Activated naive CD4-positive, alpha-beta T cell (primary cell): ENCODE measurements at places on chromosomes 3 and 15.

DNA sequence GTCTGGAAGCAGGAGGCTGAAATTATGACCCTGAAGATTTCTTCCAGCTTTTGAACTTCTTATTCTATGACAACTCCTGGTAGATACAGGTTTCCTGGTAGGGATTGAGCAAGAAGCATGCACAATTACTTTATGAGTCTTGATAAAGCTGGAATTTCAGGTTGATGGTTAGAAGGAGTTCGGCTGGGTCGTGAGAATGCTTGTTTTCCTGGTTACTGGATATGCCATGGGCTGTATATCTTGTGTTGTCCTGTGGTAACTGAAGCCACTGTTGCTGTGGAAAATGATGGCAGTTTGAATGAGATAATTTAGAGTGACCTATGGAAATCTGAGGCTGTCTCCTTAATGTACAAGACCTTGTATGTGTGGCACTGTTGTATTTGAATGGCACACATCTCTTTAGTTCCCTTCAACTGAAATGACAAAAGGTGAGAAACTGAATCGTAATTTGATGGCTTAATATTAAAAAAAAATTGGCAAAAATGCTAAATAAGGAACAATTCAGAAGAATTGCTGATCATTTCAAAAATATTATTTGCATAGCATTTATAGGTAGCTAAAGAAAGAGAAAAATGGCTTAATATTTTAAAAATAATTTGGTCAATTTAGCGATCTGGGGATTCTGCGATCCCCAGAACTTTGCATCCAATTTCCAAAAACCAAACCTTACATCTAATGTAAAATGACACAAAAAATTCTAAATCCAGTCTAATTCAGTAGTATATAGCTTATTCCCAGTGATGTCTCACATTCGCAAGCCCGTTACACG lies 1.1 kb upstream of the UBE2E1 start:
- no peak for DNase-seq

DNA sequence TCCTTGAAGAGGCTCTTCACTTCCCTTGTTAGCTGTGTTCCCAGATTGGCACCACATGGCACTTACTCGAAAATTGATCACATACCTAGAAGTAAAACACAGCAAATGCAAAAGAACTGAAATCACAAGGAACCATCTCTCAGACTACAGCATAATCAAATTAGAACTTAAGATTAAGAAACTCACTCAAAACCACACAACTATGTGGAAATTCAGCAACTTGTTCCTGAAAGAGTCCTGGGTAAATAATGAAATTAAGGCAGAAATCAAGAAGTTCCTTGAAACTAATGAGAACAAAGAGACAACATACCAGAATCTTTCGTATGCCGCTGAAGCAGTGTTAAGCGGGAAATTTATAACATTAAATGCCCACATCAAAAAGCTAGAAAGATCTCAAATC lies 566.3 kb upstream of the TGFBR2 start:
- DNase-seq = no peak

GRCh38 chr3:47013231-47013630 lies 33.8 kb downstream of the NBEAL2 start:
- no peak for DNase-seq

DNA sequence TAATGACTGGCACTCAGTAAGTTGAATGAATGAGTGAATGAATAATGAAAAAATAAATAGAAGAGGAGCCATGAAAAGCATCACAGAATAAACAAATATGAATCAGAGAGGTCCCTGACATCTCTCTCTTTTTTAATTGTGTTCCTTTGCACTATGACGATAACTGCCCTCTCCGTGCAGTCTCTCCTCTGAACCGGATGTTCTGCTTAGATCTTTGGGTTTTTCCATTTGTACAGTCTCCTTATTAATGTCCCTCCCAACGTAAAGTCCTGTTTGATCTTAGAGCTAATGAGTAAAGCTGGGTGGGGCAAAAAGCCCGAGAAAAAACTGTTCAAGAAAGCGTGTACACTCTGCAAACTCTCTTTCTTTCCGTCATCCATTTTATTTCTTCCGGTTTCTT lies 28.3 kb upstream of the BHLHE40 start:
- DNase-seq = no peak

- DNase-seq = no peak
These were observed 44.8 kb upstream of the TLE3 start for GRCh38 chr15:70142322-70143191.

DNA sequence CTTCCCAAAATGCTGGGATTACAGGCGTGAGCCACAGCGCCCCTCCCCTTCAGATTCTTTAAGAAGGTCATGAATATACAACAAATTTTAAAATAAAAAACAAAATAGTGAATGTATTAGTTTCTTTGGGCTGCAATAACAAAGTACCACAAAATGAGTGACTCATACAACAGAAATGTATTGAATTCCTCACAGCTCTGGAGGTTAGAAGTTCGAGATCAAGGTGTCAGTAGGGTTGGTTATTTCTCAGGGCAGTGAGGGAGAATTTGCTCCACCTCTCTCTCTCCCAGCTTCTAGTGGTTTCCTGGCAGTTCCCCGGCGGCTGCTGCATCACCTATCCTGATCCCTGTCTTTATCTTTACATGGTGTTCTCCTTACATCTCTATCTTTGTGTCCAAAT lies 804.0 kb downstream of the ROBO1 start:
- DNase-seq = no peak

GRCh38 chr15:47292638-47293190 lies 424.6 kb upstream of the SEMA6D start:
- no peak for DNase-seq

DNA sequence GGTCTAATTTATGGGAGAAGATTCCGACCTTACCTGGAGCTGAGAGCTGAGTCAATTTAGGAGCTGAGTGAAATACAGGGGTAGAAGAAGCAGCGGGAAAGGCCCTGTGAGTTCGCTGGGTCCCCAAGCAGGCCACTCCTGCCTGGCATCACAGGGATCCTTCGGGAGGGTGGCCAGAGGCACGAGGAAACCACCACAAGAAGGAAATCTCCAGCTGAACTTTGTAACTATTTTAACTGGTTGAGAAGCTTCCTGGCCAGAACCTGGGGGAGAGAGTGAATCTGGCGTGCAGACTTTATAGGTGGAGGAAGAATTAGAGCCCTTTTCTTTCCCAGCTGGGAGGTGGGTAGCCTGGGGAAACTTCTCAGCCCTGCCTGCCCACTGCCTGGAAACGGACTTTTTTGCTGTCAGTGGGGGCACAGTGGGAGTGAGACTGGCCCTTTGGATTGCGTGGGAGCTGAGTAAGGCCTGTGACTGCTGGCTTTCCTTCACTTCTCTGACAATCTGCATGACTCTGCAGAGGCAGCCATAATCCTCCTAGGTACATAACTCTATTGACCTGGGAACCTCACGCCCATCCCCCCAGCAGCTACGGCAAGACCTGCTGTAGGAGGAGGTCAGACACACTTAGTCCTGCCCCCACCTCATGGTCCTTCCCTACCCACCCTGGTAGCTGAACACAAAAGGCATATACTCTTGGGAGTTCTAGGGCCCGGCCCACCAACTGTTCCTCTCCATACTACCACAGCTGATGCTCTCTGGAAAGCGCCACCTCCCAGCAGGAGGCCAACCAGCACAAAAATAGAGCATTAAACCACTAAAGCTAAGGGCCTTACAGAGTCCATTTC lies 340.7 kb downstream of the CNTN3 start:
- no peak for DNase-seq
